ENCODE measurements at places on chromosomes 7 and 10. TPM values are rescaled to one million over a fixed set of nuclear protein-coding genes. Genes with fewer than 3 reads are reported as not detected.

Gene SRRM3
- polyA plus RNA-seq, result not detected

- H3K27me3 ChIP-seq, result no peaks in the 10 kb centered on the region
- no peak overlapping the region for H3K27ac ChIP-seq
- H3K36me3 ChIP-seq, result no peaks in the 10 kb centered on the region
- no peaks in the 10 kb centered on the region for H3K4me1 ChIP-seq
- no peak for DNase-seq
- H3K4me3 ChIP-seq, result no peak overlapping the region
Observed at GRCh38 chr10:31635009-31635408, 293.6 kb downstream of the ARHGAP12 start.

GRCh38 chr7:92567460-92567859 is 22.7 kb downstream of the FAM133B start:
- H3K27me3 ChIP-seq, result no peaks in the 10 kb centered on the region
- H3K27ac ChIP-seq, result no peak overlapping the region
- no peak for DNase-seq
- no peaks in the 10 kb centered on the region for H3K4me1 ChIP-seq

Gene SEMA3C
- polyA plus RNA-seq, result 12.3 TPM

Gene CYP3A7
- polyA plus RNA-seq, result 1.3 TPM

- no peak overlapping the region for H3K4me3 ChIP-seq
- H3K36me3 ChIP-seq, result no peaks in the 10 kb centered on the region
- H3K4me1 ChIP-seq, result no peaks in the 10 kb centered on the region
- no peak overlapping the region for H3K27ac ChIP-seq
- no peak for DNase-seq
- no peaks in the 10 kb centered on the region for H3K27me3 ChIP-seq
Observed at GRCh38 chr10:51117794-51118193, 43.5 kb downstream of the PRKG1 start.

GRCh38 chr10:33921970-33922605 is 587.6 kb upstream of the NRP1 start:
- H3K27me3 ChIP-seq, result no peaks in the 10 kb centered on the region
- H3K27ac ChIP-seq, result no peak overlapping the region
- no peaks in the 10 kb centered on the region for H3K36me3 ChIP-seq
- H3K4me3 ChIP-seq, result no peak overlapping the region
- no peak for DNase-seq

DNA sequence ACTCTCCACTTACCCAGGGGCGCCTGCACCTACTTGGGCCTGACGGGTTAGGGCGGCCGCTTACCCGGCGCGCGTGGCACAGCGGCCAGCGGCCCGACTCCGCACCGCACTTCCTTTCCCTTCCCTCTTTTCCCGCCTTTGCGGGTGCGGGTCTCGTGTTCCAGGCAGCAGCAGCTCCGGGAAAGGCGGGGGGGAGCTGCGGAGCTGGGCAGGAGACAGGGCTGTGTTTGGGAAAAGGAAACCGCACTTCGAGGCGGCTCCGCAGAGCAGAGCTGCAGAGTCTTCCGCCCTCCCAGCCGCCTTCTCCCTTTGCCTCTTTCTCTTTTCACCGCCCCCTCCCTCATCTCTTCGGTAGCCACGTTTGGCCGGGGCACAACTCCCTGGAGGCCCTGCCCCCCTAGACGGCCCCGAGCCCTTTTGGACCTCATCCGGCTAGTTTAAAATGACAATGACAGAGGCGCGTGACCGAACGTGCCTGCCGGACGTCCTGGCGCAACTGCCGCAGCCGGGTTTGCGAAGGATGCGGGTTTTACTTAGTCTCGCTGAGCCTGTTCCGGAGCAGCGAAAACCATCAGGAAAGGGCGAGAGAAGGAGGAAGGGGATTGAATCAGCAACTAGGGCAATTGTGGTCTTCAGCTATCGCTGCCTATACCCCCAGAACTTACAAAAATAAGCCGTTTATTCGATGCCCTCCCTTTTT is 7.9 kb upstream of the PAX2 start:
- no peak for DNase-seq
- peaks cover 12% of the 10 kb centered on the region for H3K27me3 ChIP-seq
- no peak overlapping the region for H3K27ac ChIP-seq
- H3K36me3 ChIP-seq, result no peaks in the 10 kb centered on the region
- no peaks in the 10 kb centered on the region for H3K4me1 ChIP-seq

Gene NACAD
- 2.9 TPM for polyA plus RNA-seq

Gene GALNT17
- not detected for polyA plus RNA-seq

- H3K27me3 ChIP-seq, result no peaks in the 10 kb centered on the region
- DNase-seq, result peak; percentile 38
- H3K36me3 ChIP-seq, result no peaks in the 10 kb centered on the region
- H3K4me3 ChIP-seq, result no peak overlapping the region
- H3K27ac ChIP-seq, result no peak overlapping the region
Observed at GRCh38 chr10:85668522-85668921, 698.1 kb downstream of the GRID1 start.

Gene COL28A1
- 3.1 TPM for polyA plus RNA-seq

DNA sequence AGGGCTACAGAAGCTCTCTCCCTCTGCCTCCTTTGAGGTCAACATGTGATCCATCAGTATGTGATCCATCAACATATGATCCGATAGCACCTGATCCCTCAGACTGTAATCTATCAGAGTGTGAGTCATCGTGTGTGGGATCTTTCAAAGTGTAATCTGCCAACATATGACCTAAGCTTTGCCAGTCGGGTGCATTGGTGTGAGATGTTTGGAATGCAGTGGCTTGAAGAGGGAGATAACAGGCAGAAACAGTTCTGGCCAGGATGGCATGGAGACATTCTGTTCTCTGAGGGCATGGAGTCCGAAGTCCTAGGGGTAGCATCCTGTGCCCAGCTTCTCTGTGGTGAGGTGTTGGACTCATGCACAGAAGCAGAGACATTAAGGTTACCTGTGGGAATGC is 217.7 kb upstream of the ETV1 start:
- H3K4me3 ChIP-seq, result no peak overlapping the region
- no peaks in the 10 kb centered on the region for H3K36me3 ChIP-seq
- peak overlapping the region; percentile 37 for H3K27ac ChIP-seq
- H3K4me1 ChIP-seq, result no peaks in the 10 kb centered on the region
- H3K27me3 ChIP-seq, result no peaks in the 10 kb centered on the region

GRCh38 chr10:86964847-86965190 is 3.5 kb upstream of the ADIRF start:
- no peak for DNase-seq
- H3K4me3 ChIP-seq, result no peak overlapping the region
- H3K27me3 ChIP-seq, result no peaks in the 10 kb centered on the region
- no peaks in the 10 kb centered on the region for H3K4me1 ChIP-seq

Gene STX1A
- 11.6 TPM for polyA plus RNA-seq

DNA sequence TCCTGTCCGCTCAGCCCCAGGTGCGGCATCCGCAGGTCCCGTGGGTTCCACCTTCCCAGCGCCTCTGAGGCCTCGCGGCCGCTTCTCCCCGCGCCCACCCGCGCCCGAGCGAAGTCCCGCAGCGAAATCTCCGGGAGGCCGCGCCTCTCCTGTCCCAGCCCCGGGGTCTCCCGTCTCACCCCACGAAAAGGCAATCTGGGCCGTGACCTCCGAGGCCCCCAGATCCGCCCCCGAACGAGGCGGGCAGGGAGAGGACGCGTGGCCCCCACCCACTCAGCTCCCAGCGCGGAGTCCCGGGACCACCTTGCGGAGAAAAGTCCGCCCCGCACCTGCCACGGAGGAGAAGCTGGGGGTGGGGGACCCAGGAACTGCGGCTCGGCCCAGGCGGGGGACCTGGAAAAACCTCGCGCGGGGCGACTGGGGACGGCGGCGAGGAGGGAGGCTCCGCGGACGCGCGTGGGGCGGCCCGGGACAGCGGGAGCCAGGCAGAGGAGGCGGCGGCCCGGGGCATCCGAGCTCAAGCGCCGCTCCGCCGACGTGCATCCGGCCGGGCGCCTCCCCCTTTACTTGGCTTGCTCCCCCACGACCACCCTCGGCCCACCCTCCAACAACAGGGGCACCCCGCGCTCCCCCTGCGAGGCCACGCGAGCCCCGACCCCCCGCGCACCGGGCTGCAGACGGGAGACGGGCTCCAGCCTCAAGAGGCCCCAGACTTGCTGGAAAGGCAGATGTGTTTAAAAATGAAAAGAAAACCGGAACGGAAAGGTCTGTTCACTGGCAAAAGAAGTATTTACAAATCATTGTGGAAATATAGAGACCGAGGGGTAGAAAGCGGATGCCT is 33.0 kb upstream of the RNF32 start:
- H3K36me3 ChIP-seq, result no peaks in the 10 kb centered on the region
- H3K27me3 ChIP-seq, result no peaks in the 10 kb centered on the region
- no peak for DNase-seq
- no peak overlapping the region for H3K27ac ChIP-seq
- peak overlapping the region; percentile 42 for H3K4me3 ChIP-seq

DNA sequence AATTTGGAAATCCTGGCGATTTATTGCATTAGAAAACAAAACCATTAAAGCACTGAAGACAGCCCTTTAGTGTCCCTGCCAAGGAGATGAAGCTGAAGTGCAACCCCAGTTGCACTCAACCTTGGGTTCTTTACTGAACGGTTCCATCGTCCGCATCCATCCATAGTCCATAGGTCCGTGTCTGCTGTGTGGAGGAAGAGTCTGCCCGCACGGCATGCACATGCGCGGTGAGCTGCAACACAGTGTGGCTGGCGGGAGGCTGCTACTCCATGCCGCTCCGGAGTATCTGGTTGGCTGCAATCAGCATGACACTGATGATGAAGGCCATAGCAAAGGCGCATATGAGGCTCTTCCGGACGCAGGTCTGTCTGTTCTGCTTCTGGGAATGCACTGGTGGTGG is 624.6 kb downstream of the CALN1 start:
- H3K4me3 ChIP-seq, result no peak overlapping the region
- no peaks in the 10 kb centered on the region for H3K27me3 ChIP-seq
- H3K27ac ChIP-seq, result no peak overlapping the region
- no peaks in the 10 kb centered on the region for H3K4me1 ChIP-seq
- H3K36me3 ChIP-seq, result no peaks in the 10 kb centered on the region

- no peak overlapping the region for H3K27ac ChIP-seq
- H3K4me1 ChIP-seq, result no peaks in the 10 kb centered on the region
- H3K27me3 ChIP-seq, result no peaks in the 10 kb centered on the region
- no peak for DNase-seq
- H3K4me3 ChIP-seq, result no peak overlapping the region
Observed at GRCh38 chr7:116478834-116479233, 20.7 kb upstream of the CAV2 start.

Gene IFIT1
- 7.5 TPM for polyA plus RNA-seq

Gene TSPAN13
- polyA plus RNA-seq, result 67.2 TPM

DNA sequence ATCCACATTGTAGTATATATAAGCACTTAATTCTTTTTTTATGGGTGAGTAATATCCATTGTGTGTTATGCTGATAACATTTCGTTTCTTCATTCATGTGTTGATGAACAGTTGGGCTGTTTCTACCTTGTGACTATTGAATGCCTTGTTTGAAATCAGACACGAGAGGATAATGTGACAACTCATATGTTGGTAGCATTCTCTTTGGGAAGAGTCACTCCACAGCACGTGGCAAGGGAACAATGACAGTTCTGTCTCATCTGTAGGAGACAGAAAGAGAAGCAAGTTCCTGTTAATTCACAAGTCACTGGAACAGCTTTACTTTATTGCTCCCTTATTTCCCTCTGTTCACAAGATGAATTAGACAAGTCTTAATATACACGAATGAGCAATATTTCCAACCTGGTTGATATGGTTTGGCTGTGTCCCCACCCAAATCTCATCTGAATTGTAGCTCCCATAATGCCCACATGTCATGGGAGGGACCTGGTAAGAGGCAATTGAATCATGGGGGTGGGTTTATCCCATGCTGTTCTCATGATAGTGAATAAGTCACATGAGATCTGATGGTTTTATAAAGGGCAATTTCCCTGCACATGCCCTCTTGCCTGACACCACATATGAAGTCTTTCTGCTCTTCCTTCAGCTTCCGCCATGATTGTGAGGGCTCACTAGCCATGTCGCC is 125.3 kb downstream of the SEC23IP start:
- H3K27me3 ChIP-seq, result no peaks in the 10 kb centered on the region
- no peaks in the 10 kb centered on the region for H3K4me1 ChIP-seq
- no peak overlapping the region for H3K4me3 ChIP-seq
- no peak for DNase-seq

Gene ARHGEF5
- polyA plus RNA-seq, result 30.3 TPM

- H3K27me3 ChIP-seq, result no peaks in the 10 kb centered on the region
- H3K4me3 ChIP-seq, result no peak overlapping the region
- no peaks in the 10 kb centered on the region for H3K36me3 ChIP-seq
- no peaks in the 10 kb centered on the region for H3K4me1 ChIP-seq
- H3K27ac ChIP-seq, result no peak overlapping the region
- no peak for DNase-seq
Observed at GRCh38 chr10:71159892-71160291, 52.5 kb upstream of the UNC5B start.

Gene FAM149B1
- 13.7 TPM for polyA plus RNA-seq

- no peak overlapping the region for H3K27ac ChIP-seq
- peaks cover 9% of the 10 kb centered on the region for H3K4me1 ChIP-seq
- DNase-seq, result no peak
- H3K4me3 ChIP-seq, result no peak overlapping the region
- H3K36me3 ChIP-seq, result no peaks in the 10 kb centered on the region
- H3K27me3 ChIP-seq, result no peaks in the 10 kb centered on the region
Observed at GRCh38 chr10:124670849-124671248, 73.3 kb downstream of the FAM53B start.

- H3K36me3 ChIP-seq, result no peaks in the 10 kb centered on the region
- H3K27ac ChIP-seq, result peak overlapping the region; percentile 84
- peaks cover 14% of the 10 kb centered on the region for H3K4me1 ChIP-seq
- DNase-seq, result no peak
Observed at GRCh38 chr7:143379611-143380259, 1.4 kb upstream of the ZYX start.

DNA sequence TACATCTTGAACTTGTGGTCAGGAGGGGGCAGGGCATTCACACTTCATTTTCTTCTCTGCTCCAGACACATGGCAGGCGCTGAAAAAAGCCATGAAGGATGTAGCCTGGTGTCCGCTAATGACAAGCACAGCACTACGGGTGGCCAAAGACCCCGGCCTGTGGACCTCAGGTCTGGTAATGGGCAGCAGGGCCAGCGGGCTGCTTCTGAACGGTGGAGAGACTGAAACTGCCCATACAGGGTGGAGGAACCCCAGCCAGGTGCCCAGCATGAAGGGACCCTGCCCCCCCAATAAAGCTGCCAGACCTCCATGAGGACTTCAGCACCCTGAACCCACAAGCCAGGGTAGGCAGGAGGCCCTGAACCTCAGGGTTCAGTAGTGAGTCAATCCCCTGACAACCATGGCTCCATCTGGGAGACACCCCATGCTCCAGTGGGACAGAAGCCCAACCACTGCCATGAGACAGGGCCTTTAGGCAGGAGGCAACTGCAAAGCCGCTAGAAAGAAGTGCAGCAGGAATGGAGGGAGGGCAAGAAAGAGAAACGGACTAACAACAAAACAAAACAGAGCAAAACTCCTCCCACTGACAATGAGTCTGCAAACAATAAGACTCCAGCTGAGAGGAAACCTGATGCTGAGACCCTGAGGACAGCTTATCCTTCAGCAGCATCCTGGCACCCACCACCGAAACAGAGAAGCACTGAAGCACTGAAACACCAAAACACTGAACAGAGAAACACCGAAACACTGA is 140.2 kb upstream of the PPP2R2D start:
- no peaks in the 10 kb centered on the region for H3K4me1 ChIP-seq
- no peak overlapping the region for H3K27ac ChIP-seq
- no peak for DNase-seq
- no peaks in the 10 kb centered on the region for H3K36me3 ChIP-seq
